ENCODE measurements at places on chromosomes 5 and 9. TPM values are rescaled to one million over a fixed set of nuclear protein-coding genes. Genes with fewer than 3 reads are reported as not detected.

Gene NSD1
- 55.5 TPM for total RNA-seq

Gene OCLN
- 0.83 TPM for total RNA-seq

GRCh38 chr9:112446526-112446925 lies 40.1 kb upstream of the KIAA1958 start:
- no peak overlapping the region for H3K27ac ChIP-seq
- DNase-seq, result no peak
- no peaks in the 10 kb centered on the region for H3K36me3 ChIP-seq
- no peaks in the 10 kb centered on the region for H3K27me3 ChIP-seq

Gene LCP2
- total RNA-seq, result 213 TPM

Gene KIF20A
- total RNA-seq, result 55.5 TPM

Gene SLC25A2
- total RNA-seq, result 0.19 TPM

Gene MEGF9
- 4.4 TPM for total RNA-seq

DNA sequence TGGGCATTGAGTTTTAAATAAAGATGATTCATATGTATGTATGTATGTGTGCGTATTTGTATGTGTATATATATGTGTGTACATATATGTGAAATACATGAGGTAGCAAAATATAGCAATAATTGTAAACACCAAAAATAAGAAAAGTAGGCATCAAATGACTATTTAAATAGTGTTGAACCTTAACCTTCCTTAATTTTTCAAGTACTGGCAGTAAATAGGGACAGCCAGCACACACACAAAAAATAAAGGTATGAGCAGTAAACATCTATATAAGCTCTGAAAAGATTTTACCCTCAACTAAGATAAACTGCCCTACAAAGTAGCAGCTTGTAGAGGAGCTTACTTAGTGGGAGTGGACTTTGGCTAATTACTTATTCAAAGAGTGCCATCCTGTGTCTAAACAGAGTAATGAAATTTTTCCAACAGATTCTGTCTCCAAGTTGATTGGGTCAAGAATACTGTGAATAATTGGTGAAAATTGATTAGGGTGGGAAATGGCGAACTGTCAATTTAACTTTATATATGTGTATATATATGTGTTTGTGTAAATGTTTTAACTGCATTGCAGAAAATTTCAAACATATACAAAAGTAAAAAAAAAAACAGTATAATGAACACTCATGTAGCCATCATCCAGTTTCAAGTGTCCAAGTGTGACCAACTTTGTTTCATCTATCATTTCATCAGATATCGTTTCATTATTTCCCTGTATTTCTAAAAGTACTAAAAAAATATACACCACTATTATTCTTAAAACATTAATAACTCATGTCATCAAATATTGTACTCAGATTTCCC lies 2.0 kb upstream of the ADAMTS6 start:
- no peaks in the 10 kb centered on the region for H3K27me3 ChIP-seq
- H3K27ac ChIP-seq, result no peak overlapping the region
- DNase-seq, result no peak
- no peak overlapping the region for H3K4me3 ChIP-seq

DNA sequence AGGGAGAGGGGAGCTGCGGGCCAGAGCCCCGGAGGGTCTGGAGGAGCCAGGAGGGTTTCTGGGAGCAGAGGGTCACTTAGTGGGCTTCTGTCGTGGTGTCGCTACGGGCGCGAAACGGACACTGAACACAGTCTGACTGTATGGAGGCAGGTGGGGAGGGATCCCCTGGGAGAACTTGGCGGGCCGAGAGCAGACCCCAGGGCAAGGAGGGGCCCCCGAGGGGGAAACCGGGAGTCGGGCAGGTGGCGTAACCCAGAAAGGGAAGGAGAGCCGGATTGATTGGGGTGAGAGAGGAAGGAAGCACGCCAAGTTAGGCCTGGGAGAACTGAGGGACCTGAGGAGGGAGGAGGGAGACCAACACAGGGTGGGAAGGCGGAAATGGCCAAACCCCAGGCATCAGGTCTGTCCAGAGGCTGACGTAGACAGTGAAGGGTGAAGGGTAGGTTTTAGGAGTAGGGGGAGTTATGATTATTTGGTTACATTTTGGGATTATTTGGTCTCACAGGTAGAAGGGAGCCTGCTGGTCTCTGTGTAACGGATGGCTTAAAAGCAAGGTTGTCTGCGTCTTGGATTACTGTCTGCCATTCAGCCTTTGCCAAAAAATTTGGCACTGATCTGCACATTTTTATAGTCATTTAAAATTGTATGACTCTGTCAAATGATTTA lies 3.3 kb upstream of the MSMP start:
- peak overlapping the region; percentile 96 for H3K4me3 ChIP-seq
- peak overlapping the region; percentile 95 for H3K27ac ChIP-seq
- H3K36me3 ChIP-seq, result peaks cover 10% of the 10 kb centered on the region
- H3K4me1 ChIP-seq, result peaks cover 37% of the 10 kb centered on the region
- DNase-seq, result peak; percentile 44
- H3K27me3 ChIP-seq, result no peaks in the 10 kb centered on the region

GRCh38 chr9:6014670-6015270 lies 654 bp downstream of the RANBP6 start:
- DNase-seq, result peak; percentile 41
- peaks cover 51% of the 10 kb centered on the region for H3K4me1 ChIP-seq
- H3K27ac ChIP-seq, result peak overlapping the region; percentile 98
- H3K36me3 ChIP-seq, result peaks cover 46% of the 10 kb centered on the region
- no peaks in the 10 kb centered on the region for H3K27me3 ChIP-seq

DNA sequence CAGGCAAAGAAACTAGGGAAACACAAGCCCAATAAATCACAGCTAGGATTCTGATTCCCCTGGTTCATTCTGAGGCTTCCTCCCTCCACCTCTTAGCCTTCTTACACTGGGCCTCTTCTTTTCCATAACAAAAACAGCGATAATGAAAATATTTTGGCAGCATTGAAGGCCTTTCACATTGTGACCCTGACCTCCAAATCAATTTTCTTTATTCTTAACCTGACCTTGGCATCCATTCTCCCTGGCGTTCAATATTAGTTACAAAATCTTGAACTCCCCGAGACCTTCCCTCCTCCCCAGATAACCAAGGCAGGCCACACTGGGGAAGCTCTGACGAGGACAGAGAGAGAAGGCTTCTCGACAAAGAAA lies 399.9 kb downstream of the ZSWIM6 start:
- no peak overlapping the region for H3K27ac ChIP-seq
- no peak overlapping the region for H3K4me3 ChIP-seq
- DNase-seq, result no peak
- H3K27me3 ChIP-seq, result peaks cover 4% of the 10 kb centered on the region

GRCh38 chr5:126831156-126831555 lies 54.2 kb downstream of the LMNB1 start:
- H3K36me3 ChIP-seq, result peaks cover 56% of the 10 kb centered on the region
- peak overlapping the region; percentile 33 for H3K27ac ChIP-seq
- H3K4me3 ChIP-seq, result no peak overlapping the region
- no peak for DNase-seq
- no peaks in the 10 kb centered on the region for H3K27me3 ChIP-seq

DNA sequence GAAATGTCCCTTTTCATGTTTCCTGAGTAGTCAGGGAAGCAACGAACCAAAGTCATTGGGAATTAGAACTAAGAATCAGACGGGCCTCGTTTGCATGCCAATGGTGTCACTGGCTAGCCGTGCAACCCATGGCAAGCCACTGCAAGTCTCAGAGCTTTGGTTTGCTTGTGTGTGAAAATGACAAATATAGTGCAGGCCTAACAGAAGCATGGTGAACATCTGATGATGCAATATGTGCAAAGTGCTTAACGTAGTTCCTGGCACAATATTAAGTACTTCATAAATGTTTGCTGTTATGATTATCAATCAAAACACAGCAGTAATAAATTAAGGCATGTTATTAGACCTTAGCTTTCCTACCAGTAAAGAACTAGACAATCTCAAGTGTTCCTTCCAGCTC lies 118.0 kb upstream of the TRIM32 start:
- no peak overlapping the region for H3K27ac ChIP-seq
- H3K4me3 ChIP-seq, result no peak overlapping the region
- no peaks in the 10 kb centered on the region for H3K36me3 ChIP-seq

DNA sequence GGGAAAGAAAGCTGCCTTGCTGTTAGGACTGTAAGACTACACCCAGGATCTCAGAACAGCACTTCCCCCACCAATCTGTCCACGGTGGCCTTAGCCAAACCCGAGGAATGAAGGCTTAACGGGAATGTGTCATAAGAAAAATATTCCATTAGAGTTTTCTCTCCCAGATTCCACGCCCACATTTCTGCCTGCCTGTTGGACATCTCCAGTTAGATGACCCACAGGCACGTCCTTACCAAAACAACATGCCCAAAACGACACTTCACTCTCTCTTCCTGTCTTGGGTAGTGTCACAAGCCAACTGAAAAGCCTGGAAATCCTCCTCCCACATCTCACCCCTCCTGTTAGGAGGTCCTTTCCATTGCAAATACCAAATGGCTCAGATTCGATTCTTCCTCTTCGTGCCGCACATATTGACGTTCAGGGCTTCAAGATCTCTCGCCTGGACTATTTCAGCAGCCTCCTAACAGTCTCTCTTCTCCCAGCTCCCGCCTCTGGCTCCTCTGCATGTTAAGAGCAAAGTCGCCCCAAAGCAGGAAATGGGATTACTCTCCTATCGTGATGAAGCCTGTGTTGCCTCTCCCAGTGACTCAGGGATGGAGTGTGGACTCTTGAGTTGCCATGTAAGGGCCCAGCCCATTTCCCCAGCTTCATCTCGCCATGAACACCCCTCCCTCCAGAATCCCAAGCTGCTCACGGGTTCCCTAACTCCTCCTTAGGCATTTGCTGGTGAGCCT lies 159.3 kb downstream of the NR3C1 start:
- DNase-seq, result no peak
- H3K36me3 ChIP-seq, result no peaks in the 10 kb centered on the region
- no peak overlapping the region for H3K27ac ChIP-seq
- H3K4me3 ChIP-seq, result no peak overlapping the region

- H3K27ac ChIP-seq, result no peak overlapping the region
- DNase-seq, result no peak
- no peaks in the 10 kb centered on the region for H3K36me3 ChIP-seq
- H3K4me3 ChIP-seq, result no peak overlapping the region
- H3K4me1 ChIP-seq, result no peaks in the 10 kb centered on the region
- peaks cover 13% of the 10 kb centered on the region for H3K27me3 ChIP-seq
Measured at GRCh38 chr5:171589461-171589860, 170.0 kb downstream of the FGF18 start.

DNA sequence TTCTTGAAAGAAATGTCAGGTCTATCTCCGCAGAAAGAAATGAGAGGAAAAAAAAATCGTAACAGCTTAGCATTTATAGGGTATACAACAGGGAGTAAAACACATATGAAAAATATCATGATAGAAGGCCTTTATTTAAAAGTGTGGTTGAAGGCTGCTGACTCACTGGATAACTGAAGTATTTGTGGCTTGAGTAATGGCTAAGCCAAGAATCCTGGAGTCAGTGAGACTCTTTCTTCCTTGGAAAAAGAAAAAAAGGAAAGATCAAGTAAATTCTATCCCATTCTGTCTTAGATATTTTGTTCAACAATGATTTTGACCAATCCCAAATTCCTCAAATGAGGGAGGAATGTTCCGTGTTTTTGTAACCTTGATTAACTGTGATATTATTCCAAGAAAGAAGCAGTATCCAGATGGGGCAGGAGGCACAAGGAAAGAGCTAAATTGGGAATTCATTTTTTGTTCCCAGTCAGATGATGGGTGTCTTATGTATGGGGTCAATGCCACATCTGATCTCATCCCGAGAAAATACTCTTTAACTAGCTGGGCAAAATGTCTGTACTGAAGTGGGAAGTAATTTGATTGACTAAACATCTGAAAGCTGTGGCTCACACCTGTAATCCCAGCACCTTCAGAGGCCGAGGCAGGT lies 64.3 kb upstream of the MYO10 start:
- H3K36me3 ChIP-seq, result no peaks in the 10 kb centered on the region
- H3K4me1 ChIP-seq, result no peaks in the 10 kb centered on the region
- no peaks in the 10 kb centered on the region for H3K27me3 ChIP-seq
- no peak overlapping the region for H3K27ac ChIP-seq

DNA sequence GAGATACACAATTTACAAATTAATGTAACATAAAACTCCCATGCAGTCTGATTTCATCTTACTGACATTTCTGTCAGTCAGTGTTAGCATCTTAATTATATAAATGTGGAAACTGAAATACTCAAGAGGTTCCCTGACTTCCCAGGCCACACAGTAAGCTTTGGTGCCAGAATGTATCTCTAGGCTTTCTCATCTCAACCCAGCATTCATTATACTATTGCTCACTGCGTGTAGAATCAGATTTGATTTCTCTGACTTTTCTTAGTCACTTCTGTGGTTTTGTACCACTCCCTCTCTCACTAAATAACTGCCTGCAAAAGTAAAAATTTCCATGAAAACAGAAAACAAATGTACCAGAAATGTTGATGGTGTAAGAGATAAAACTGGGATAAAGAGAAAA lies 31.7 kb upstream of the CDKN2B start:
- H3K4me1 ChIP-seq, result peaks cover 17% of the 10 kb centered on the region
- H3K4me3 ChIP-seq, result no peak overlapping the region
- no peaks in the 10 kb centered on the region for H3K36me3 ChIP-seq
- DNase-seq, result no peak

DNA sequence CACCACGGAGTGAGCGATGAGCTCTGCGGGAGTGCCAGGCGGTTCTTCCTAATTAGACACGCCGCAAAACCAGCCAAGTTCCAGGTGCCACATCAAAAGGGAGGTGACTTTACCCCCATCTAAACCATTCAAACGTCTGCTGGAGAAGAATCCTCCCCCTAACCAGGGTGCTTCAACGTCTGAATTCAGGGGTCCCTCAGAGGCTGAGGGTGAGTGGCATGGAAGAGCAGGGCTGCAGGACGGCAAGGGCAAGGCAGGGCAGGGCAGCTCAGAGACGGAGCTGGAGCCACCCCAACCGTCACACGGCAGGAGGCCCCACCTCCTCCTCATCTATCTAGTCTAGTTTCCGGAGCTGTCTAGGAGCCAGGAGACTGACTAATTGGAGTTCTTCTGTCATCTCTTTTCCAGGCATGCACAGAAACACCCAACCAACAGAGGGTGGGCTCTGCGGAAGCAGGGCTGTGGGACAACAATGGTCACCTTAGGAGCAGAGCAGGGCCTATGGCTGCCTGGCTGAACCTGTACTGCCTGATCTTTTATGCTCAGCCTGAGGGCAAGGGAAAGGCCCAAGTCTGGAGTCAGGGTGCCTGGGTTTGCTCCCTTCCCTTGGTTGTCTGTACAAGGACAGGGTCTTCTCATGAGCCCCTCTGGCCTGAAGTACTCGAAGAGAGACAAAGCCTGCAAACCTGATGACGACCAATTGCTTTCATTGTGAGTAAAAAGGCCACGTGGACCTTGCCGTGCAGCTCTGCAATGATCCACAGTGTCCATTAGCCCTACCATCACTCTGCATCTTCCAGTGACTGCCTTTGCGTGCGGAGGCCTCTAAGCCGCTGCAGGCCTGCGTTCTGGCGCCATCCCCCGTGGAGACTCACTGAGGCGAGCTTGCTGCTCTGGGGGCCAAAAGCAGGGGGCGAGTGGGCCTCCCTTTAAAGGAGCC lies 81.0 kb upstream of the SLC25A51 start:
- H3K4me1 ChIP-seq, result no peaks in the 10 kb centered on the region
- no peak overlapping the region for H3K4me3 ChIP-seq
- no peak for DNase-seq
- no peak overlapping the region for H3K27ac ChIP-seq
- no peaks in the 10 kb centered on the region for H3K36me3 ChIP-seq
- H3K27me3 ChIP-seq, result no peaks in the 10 kb centered on the region

Gene DRD1
- not detected for total RNA-seq

Gene PALM2AKAP2
- not detected for total RNA-seq

- no peaks in the 10 kb centered on the region for H3K4me1 ChIP-seq
- no peaks in the 10 kb centered on the region for H3K27me3 ChIP-seq
- H3K36me3 ChIP-seq, result no peaks in the 10 kb centered on the region
- H3K4me3 ChIP-seq, result no peak overlapping the region
- no peak for DNase-seq
- no peak overlapping the region for H3K27ac ChIP-seq
Measured at GRCh38 chr5:34669931-34670516, 13.9 kb downstream of the RAI14 start.

All from activated CD4-positive, alpha-beta memory T cell treated with anti-CD3 and anti-CD28 coated beads for 36 hours (primary cell).